ENCODE measurements at places on chromosomes 13 and 19.
A peak's percentile ranks its signal among the peaks of the same experiment; 100 is the strongest.

GRCh38 chr19:48398102-48398374 is 4.6 kb downstream of the GRIN2D start:
- peak overlapping the region; percentile 86 for H3K4me3 ChIP-seq
- peaks cover 4% of the 10 kb centered on the region for H3K36me3 ChIP-seq
- no peak for DNase-seq
- peaks cover 23% of the 10 kb centered on the region for H3K4me1 ChIP-seq

DNA sequence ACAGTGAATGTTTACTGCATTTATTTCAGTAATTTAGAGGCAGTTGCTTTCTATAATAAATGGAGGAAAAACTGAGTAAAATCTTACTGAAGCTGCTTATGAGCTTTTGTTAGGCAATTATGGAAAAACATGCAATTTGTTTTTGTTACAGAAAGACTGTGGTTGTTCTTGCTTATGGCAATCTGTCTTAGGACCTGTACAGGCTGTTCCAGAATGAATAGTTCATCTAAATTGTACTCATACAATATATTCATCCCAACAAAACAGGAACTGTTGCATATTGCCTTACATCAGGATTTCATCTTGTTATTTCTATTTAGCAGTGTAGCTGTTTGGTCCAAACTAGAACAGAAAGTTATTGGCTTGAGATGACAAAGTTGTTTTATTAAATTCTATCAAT is 199.2 kb downstream of the NALCN start:
- H3K27ac ChIP-seq = no peak overlapping the region
- no peaks in the 10 kb centered on the region for H3K27me3 ChIP-seq
- H3K4me1 ChIP-seq = no peaks in the 10 kb centered on the region

GRCh38 chr19:35347171-35347929 is at the start of gene FFAR1:
Gene FFAR1, plus strand, starts transcription at chr19:35347902. Its CDS starts 3,650 bp downstream, at chr19:35351552.
- no peaks in the 10 kb centered on the region for H3K36me3 ChIP-seq
- no peak within 1 kb of the TSS for H3K4me3 ChIP-seq
- H3K27ac ChIP-seq = no peak within 1 kb of the TSS
- peaks cover 15% of the 10 kb centered on the region for H3K27me3 ChIP-seq
- peaks cover 9% of the 10 kb centered on the region for H3K4me1 ChIP-seq

DNA sequence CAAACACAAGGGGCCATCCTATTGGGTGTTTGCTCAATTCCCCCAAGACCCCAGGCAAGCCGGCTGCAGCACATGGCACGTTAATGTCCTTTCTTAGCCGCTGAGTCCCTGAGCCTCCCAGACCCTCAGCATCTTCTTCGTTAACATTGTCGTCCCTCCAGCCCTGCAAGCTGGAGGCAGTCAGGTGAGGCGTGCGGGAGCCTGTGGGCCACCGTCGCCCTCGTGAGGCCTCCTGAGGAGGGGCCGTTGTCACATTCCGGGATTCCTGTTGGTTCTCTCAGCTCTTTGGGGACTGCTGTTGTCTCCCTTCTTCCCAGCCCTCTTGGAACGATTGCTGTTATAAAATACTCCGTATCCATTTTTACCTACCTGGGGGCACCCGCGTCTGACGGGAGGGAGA is 140.6 kb downstream of the KDM4B start:
- no peak overlapping the region for H3K27ac ChIP-seq
- H3K4me3 ChIP-seq = no peak overlapping the region
- DNase-seq = no peak
- no peaks in the 10 kb centered on the region for H3K27me3 ChIP-seq
- peaks cover 14% of the 10 kb centered on the region for H3K36me3 ChIP-seq

DNA sequence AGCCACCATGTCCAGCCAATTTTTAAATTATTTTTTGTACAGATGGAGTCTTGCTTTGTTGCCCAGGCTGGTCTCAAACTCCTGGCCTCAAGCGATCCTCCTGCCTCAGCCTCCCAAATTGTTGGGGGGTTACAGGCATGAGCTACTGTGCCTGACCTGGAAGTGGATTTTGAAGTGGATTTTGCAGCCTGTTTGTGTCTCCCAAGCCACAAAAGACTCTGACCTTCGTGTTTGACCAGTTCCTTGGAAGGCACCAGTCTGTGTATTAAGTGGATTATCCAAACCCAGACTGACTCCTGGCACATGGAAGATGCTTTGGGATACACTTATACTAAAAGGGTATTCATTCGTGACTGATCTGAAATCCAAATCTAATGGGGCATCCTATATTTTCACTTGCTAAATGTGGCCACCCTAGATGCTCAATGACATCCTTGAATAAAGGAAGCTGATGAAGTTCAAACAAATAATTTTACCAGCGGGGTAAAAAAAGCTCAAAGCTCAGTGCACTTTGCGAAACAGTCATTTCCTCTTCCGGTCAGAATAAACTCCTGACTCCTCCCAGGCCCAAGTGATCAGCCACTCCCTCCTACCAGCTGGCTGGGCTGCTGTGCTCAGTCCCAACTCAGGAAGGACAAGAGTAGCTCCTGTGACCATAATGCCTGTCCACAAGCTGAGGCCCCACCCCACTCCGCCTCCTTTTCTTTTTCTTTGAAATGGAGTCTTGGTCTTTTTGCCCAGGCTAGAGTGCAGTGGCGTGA is 32.6 kb upstream of the GATAD2A start:
- DNase-seq = no peak
- H3K27me3 ChIP-seq = no peaks in the 10 kb centered on the region
- H3K36me3 ChIP-seq = no peaks in the 10 kb centered on the region
- peaks cover 3% of the 10 kb centered on the region for H3K4me1 ChIP-seq
- no peak overlapping the region for H3K4me3 ChIP-seq

- H3K4me3 ChIP-seq = no peak overlapping the region
- H3K27me3 ChIP-seq = no peaks in the 10 kb centered on the region
- no peak for DNase-seq
- H3K4me1 ChIP-seq = no peaks in the 10 kb centered on the region
- no peaks in the 10 kb centered on the region for H3K36me3 ChIP-seq
Observed at GRCh38 chr13:97798171-97798821, 155.2 kb upstream of the IPO5 start.

GRCh38 chr19:38185562-38185961 is 38.5 kb downstream of the DPF1 start:
- no peak overlapping the region for H3K4me3 ChIP-seq
- H3K4me1 ChIP-seq = peaks cover 17% of the 10 kb centered on the region
- H3K36me3 ChIP-seq = peaks cover 21% of the 10 kb centered on the region
- no peak overlapping the region for H3K27ac ChIP-seq
- no peaks in the 10 kb centered on the region for H3K27me3 ChIP-seq

DNA sequence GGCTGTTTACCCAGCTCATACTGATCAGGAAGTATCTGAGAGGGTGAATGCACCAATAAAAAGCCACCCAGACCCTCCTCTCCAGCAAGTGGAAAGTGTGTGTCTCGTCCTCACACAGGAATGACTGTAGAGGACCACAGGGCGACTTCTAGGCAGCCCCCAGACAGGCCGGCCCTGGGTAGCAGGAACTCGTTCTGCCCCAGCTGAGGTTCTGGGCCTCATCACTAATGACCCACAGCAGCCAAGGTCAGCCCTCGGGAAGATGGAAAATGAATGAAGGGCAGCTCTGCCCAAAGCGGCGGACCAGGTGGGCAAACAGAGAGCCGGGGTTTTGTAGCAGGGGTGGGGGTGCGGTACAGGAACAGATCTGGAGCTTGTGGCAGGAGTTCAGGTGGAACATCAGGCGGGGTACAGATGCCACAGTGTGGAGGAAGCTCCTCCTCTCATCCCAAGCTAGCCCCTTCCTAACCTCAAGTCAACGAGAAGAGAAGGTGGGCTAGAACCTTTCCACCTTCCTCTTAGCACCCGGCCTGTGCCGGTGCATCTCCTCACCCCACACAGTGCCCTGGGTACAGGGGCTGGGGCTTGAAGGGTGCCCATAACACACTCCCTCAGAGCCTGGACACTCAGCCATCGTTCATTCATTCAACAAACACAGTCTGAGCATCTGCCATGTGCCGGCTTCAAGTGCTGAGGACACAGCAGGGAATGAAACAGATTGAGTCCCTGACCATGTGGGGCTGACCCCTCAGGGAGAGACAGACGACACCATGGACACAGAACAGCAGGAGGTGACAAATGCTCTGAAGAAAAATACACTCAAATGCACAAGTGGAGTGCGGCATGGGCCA is 36.2 kb downstream of the RFX2 start:
- H3K27ac ChIP-seq = peak overlapping the region; percentile 18
- peaks cover 6% of the 10 kb centered on the region for H3K27me3 ChIP-seq
- H3K4me1 ChIP-seq = peaks cover 27% of the 10 kb centered on the region

GRCh38 chr19:11209839-11210655 is 12.7 kb upstream of the KANK2 start:
- H3K27me3 ChIP-seq = no peaks in the 10 kb centered on the region
- H3K27ac ChIP-seq = no peak overlapping the region
- peaks cover 6% of the 10 kb centered on the region for H3K36me3 ChIP-seq
- no peak overlapping the region for H3K4me3 ChIP-seq

DNA sequence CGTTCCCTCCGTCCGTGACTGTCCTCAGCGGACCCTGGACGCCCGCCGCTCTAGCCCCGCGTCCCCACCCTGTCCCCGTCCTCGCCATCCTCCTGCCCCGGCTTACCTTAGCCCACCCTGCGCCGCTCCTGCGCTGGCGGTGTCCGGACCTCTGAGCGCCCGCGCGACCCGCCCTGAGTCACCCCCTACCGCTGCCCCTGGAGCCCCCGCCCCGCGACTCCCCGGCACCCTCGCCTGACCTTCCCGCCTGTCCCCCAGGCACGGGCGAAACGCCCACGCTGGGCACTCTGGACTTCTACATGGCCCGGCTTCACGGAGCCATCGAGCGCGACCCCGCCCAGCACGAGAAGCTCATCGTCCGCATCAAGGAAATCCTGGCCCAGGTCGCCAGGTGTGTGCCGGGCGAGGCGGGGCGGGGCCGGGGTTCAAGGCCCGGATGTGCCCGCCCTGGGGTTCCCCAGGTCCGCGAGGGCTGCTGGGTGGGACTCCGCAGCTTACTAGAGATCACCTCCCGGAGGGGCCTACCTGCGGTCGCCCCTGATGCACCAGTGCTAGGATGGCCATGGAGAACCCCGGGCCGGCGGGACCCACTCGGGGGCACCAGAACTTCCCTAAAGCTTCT is 5.1 kb downstream of the HMG20B start:
- peaks cover 12% of the 10 kb centered on the region for H3K4me1 ChIP-seq
- no peak for DNase-seq
- peaks cover 7% of the 10 kb centered on the region for H3K36me3 ChIP-seq
- H3K4me3 ChIP-seq = no peak overlapping the region
- no peak overlapping the region for H3K27ac ChIP-seq

- no peak overlapping the region for H3K4me3 ChIP-seq
- no peaks in the 10 kb centered on the region for H3K36me3 ChIP-seq
- peaks cover 42% of the 10 kb centered on the region for H3K27me3 ChIP-seq
- no peak for DNase-seq
- no peaks in the 10 kb centered on the region for H3K4me1 ChIP-seq
Observed at GRCh38 chr19:55447421-55448174, 4.5 kb upstream of the SHISA7 start.

DNA sequence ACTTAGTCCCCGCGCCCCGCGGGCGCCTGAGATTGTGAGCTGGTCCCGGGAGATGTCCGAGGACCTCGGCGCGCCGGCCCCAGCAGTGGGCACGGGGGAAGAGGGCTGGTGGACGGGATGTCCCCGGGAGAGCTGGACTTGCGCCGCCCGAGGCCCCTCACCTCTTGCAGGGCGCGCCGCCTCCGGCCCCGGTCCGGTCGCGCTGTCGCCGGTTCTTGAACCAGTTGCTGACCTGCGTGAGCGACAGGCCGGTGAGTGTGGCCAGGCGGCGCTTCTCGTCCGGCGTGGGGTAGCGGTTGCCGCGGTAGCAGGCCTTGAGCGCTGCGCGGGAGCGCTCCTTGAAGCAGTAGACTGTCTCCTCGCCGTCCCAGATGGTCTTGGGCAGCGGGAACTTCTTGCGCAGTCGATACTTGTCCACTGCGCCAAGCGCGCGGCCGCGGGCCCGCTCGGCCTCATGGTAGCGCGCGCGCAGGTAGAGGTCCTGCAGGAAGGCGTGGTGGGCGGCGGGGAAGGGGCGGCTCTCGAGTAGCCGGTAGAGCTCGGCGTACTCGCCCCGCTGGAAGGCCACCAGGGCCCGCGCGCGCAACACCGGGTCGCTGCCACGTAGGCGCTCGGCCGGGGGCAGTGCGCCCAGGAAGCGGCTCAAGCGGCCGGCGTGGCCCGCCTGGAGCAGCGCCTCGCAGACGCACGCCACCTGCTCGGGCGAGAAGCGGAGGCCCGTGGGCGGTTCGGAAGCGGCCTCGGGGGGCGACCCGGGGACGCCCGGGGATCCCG is 984 bp downstream of the SIX5 start:
- peak overlapping the region; percentile 84 for H3K27ac ChIP-seq
- peak; percentile 84 for DNase-seq
- no peaks in the 10 kb centered on the region for H3K27me3 ChIP-seq
- peaks cover 15% of the 10 kb centered on the region for H3K4me1 ChIP-seq
- no peaks in the 10 kb centered on the region for H3K36me3 ChIP-seq

DNA sequence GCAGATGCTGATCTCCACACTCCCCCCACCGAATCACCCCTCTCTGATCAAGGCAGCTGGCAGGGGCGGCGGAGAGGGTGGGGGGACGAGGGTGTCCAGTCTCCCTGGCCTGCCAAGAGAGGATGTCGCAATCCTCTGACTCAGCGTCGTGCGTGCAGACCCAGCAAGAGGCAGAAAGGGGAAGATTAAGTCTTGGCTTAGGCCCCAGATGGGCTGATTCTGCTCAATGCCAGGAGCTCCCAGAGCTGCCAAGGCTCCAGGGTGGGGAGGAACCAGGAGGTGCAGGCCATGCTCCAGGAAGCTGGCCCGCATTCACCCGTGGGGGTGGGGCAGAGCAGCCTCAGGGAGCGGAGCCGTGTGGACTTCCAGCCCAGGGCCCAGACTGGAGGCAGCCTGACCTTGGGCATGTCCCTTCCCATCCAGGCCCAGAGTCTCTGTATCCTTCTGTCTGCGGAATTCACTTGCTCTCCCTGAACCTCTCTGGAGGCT is 6.6 kb upstream of the BCL3 start:
- peak overlapping the region; percentile 86 for H3K27ac ChIP-seq
- H3K36me3 ChIP-seq = no peaks in the 10 kb centered on the region
- DNase-seq = no peak
- no peak overlapping the region for H3K4me3 ChIP-seq
- peaks cover 23% of the 10 kb centered on the region for H3K27me3 ChIP-seq

DNA sequence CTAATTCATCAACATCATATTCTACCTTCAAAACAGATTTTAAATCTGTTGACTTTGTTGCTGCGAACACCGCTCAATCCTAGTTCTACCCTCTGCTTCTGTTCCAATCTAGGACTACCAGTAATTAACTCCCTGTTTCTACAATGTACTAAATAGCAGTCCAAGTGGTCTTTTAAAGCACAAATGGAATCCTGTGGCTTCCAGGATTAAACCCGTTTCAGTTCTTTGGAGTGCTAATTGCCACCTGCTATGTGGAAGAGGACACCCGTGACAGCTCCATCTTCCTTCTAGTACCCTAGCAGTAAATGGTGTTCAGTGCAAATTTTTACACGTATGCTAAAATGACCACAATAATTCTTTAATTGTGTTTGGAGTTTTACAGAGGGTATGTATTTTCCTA is 232.1 kb downstream of the TDRD3 start:
- H3K36me3 ChIP-seq = no peaks in the 10 kb centered on the region
- H3K27me3 ChIP-seq = peaks cover 4% of the 10 kb centered on the region
- no peaks in the 10 kb centered on the region for H3K4me1 ChIP-seq
- no peak overlapping the region for H3K27ac ChIP-seq
- no peak for DNase-seq
